ENCODE measurements at places on chromosomes 6 and 20.

DNA sequence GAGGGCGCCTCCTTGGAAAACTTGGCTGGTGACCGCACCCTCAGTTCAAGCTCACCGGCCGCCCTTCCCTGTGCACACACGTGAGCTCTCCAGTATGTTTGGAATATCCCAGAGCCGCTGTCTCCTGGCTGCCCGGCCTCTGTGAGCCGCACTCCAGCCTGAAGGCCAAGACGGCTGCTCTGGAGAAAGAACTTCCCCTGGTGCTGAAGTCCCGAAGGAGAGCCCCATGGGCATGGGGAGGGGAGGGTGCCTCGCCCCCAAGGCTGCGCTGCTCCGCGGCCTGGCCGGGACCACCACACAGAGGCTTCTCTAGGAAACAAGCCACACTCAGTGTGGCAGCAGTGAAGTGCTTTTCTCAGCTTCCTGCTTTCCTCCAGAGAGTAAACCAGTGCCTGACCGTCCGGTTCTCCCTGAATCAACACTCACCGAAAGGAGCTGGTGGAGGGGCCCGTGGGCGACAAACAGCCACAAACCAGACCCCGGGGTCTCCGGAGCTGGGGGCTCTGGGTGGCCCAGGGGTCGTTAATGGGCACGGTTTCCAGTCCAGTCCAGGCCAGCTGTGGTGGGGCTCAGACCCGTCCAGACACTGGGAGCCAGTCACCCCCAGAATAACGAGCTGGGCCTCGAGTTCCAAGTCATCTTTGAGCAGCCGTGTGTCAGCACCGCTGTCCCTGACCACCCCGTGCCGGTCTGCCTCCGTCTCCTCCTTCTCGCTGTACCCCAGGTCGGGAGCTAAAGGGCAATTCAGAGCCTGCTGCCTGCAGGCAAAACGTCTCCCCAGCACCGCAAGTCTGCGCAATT, 87.4 kb upstream of the BHLHE23 start:
- no peak for DNase-seq

DNA sequence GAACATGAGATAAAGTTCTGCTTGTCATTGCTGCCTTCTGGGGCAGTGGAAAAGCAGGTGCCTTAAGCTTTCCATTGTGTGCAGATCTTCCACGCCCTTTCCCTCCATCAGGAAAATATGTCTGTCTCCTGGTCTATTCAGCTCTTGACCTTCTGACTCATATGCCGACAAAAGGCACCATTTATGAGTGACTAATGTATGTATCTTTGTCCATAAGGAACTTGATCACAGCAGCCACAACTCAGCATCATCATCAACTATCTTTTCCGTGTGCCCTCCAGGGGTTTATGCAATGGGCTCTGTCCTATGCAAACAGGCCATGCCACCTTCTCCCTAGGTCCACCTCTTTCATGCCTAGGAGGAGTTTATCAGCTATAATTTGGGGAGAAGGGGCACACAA, 102.7 kb upstream of the QKI start:
- DNase-seq = no peak

- DNase-seq = no peak
Observed at GRCh38 chr20:16043931-16044330, 529.3 kb downstream of the KIF16B start.

DNA sequence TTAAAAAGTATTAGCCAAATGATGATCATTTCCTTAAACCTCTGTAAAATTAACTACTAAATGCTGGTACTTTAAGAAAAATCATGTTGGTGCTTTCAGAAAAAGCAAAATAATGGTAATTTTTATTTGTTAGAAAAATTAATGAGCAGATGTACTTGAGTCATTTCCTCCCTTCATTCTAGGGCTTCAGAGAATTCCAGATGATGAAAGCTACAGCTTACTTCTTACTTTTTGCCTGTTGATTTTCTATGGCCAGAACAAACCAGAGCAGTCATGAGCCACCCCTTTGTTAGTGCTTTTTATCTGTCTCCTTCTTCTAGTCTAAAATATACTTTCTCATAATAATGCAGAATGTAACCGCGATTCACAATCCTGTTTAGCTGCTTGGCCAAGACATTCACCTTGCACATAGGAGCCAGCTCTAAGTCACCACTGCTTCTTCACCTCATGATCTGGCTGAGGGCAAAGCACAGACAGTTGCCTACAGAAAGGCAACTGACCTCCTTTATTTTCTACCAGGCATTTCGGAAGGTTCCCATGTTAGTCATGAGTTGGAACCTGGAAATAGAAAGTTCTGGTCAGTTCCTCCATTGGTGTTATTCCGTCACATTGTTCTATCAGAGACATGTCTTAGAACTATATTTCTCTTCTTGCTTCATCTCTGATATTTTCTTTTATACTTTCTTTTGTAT, 43.5 kb upstream of the TINAG start:
- DNase-seq = no peak

- DNase-seq = no peak
Observed at GRCh38 chr6:18245079-18245478, 19.3 kb downstream of the DEK start.

GRCh38 chr6:158251565-158251964, 60.7 kb upstream of the TULP4 start:
- no peak for DNase-seq

DNA sequence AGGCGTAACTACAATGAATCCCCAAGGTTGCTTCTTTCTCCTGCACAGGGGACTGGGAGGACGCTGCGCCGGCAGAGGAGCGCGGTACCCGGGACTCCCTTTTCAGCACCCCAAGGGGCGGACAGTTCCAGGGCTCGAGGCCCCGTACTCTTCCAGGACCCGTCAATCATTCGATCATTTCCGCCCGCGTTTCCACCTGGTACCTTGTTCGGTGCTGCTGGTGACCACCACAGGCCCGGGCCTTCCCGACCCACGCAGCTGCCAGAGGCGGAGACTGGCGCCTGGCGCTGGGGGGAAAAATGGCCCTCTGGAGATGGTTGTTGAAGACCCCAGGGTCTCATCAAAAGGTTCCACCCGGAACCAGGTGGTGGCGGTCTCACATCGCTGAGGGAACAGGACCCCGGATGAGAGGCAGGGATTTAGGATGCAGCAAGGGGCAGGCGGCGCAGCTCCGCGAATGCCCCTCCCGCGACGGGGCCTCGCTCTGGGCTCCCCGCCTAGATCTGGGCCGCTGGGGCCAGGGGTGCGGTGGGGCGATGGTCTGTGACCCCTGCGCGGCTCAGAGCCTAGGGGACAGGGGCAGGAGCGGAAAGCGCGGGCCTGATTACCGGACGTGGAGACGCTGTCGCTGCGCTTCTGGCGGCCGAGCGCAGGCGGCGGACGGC, 744 bp downstream of the VSX1 start:
- peak; percentile 64 for DNase-seq

- DNase-seq = no peak
Observed at GRCh38 chr6:11160199-11160598, 48.7 kb upstream of the ERVFRD-1 start.

- DNase-seq = peak; percentile 21
Observed at GRCh38 chr20:49323622-49324238, 45.9 kb upstream of the ZNFX1 start.

DNA sequence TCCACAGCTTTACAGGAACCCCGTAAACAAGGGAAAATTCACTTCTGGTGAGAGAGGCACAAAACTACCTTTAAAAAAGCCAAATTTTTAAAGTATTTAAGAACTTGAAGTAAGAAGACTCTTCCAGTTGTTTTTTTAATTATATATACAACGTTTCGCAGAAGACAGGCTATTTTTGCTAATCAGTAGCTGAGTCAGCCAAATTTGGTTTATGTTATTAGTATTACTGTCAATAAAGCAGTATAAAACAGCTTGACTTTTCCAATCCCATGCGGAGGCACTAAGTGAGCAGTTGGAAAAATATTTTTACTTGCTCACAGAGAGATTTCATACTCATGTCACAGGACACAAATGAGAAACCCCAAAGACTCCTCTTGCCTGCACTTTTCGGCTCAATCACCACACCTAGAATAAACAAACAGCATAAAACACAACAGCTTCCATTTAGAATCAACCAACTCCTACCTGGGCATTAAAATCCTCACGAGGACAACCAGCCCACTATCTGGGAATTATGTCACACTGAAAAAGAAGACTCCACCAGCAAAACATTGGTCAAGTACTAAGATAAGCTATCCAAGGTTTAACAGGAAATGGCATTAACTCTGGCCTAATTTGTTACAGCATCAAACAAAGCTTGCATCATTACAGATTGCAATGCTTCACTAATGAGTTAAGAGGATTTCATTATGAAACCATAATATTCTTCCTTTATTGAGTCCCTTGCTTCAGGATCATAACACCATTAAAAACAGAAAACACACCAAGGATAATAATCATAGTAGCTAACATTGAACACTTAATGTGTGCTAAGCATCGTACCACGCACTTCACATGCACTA, 26.3 kb downstream of the ELOVL5 start:
- DNase-seq = no peak

DNA sequence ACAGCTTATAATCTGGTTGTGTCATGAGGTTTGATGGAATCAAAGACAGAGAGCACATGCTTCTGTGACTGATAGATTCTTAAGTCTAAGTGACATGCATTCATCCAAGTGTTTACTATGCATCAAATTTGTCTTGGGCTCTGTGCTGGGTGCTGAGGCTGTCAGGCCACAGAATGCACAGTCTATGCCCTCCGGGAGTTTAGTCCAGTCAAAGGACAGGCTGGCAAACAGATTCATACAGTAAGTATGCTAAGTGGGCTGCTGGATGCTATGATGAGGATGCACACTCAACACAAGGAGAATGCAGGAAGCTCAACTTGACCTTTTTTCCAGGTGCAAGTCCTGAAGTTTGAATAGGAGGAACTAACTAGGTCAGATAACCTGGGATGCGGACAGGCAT, 146.7 kb downstream of the UST start:
- DNase-seq = no peak

- DNase-seq = no peak
Observed at GRCh38 chr6:33117811-33118277, 42.1 kb downstream of the HLA-DPB1 start.

- DNase-seq = no peak
Observed at GRCh38 chr20:44068316-44069201, 118.4 kb downstream of the JPH2 start.

DNA sequence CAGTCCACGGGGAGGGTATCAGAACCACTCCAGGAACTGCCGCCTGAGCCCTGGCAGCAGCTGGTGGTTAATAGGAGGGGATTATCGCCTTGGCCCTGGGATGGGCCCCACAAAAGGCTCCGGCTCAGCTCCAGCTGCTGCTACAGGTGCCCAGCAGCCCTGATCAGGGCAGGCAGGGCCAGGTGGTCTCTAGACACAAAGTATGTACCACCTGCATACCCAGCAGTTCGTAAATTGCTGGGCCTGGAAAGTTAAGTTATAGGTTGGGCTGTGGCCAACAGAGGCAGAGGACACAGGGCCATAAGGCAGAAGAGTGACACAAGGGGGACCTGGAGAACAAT, 35.1 kb downstream of the RRBP1 start:
- no peak for DNase-seq

- no peak for DNase-seq
Observed at GRCh38 chr6:14092838-14093789, 24.5 kb upstream of the CD83 start.

- no peak for DNase-seq
Observed at GRCh38 chr6:127243501-127243900, 23.2 kb upstream of the RNF146 start.

- no peak for DNase-seq
Observed at GRCh38 chr20:62554898-62555641, 79.3 kb upstream of the GATA5 start.

DNA sequence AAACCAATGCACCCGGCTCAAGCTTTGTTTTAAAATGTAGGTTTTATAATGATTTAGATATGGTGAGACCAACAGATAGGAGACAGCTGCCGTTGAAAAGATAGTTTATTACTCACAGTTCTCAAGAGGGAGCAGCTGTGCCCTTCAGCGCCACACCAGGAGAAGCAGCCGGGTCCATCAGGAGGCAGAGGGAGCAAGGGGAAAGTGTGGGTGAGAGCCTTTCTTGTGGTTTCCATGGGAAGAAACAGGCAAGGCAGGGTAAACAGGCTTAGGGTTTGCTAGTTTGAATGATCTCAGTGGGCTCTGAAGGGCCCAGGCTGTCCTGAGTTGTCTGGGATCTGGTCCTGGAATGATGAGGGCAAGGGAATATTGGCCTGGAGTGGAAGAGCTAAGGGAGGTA, 117.7 kb upstream of the PLCB4 start:
- DNase-seq = no peak

DNA sequence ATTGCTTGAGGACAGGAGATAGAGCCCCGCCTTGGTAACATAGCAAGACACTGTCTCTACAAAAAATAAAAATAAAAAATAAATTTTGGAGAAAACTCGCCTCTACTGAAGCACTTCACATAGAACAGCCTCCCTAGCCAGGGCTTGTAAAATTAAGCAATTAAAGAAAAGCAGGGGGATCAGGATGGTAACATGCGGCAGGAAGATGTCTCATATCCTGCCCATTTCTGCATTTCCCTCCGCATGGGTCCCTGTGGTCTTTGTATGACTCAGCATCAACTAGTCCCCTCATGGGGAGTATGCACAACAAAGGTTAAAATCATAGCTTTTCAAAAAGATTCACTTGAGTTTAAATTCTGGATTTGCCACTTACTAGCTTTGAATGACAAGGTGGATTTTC, 379.0 kb downstream of the EPHA7 start:
- no peak for DNase-seq

DNA sequence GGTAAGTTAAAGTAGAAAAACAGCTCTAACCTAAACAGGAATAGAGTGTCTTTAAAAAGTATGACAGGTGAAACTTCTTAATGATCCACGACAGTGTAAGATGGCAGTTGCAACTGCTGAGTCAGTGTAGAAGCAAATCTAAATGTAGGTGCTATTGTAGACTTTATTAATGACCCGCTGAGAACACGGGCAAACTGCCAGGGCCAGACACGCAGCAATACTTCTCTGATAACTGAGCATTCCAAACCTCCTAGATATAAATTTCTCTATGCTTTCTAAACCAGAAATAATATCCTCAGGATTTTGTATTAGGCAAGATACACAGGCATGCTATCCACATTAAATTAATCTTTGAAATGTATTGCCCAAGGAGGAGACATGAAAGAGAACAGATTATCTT, 1076.4 kb downstream of the HACE1 start:
- DNase-seq = no peak

DNA sequence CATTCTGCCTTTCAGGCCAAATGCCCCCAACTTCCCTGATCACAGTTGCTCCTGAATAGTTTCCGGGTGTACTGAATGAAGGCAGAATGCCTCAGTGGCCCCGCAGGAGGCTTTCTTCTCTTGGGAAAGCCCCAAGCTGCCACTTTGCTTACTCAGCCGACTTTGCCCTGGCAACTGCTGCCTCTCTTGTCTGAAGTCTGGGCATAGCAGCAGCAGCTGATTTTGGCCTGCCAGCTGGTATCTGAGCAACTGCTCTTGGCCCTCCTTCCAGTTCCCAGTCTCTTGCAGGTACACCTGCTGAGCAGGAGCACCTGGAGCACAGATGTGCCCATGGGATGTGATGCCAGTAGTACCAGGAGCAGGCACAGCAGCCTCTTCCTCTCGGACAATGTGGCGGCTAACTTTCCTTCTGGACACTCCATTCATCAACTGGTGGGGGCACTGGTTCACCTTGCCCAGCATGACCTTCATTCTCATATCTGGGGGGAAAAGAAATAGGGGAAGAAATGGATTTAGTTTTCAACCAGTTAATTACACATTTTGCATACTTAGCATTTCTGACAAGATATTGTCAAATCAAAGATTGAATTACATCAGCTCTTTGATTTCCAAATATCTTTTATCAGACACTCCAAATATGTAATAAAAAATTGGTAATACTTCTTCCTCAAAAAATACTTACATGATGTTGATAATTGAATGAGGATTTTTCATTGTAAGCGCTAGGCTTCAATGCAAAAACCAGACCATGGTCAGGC, 468.2 kb downstream of the PKHD1 start:
- no peak for DNase-seq
